A549 treated with Hydrocortisone at 1 μM for 4 hours (cell line): ENCODE measurements at places on chromosomes 11 and 22. TPM values are rescaled to one million over a fixed set of nuclear protein-coding genes. Genes with fewer than 3 reads are reported as not detected.

The APOBEC3G gene
- total RNA-seq = 0.13 TPM in 1 of 5 replicates, not detected in the others

The OR51B2 gene
- total RNA-seq = not detected in 5 replicates

The RTN4R gene
- 8.0 to 14.9 TPM (median 12.4 TPM) in 5 replicates for total RNA-seq

The CHRDL2 gene
- 2.7 to 5.4 TPM (median 4.6 TPM) in 5 replicates for total RNA-seq

The QSER1 gene
- total RNA-seq = 12.0 to 21.5 TPM (median 16.4 TPM) in 5 replicates

The CALCA gene
- total RNA-seq = 0.06 to 0.15 TPM in 2 of 5 replicates, not detected in the others

The C11orf65 gene
- total RNA-seq = 0.16 to 0.60 TPM (median 0.21 TPM) in 5 replicates

The ZNF214 gene
- total RNA-seq = 0.76 to 1.9 TPM (median 0.83 TPM) in 5 replicates

The RPL3 gene
- total RNA-seq = 1,752 to 2,087 TPM (median 1,764 TPM) in 5 replicates

The HPX gene
- 0.48 to 0.66 TPM (median 0.51 TPM) in 5 replicates for total RNA-seq

The KRTAP5-7 gene
- total RNA-seq = not detected in 5 replicates

The SYCE3 gene
- 0.25 to 0.52 TPM (median 0.48 TPM) in 3 of 5 replicates, not detected in the others for total RNA-seq

The MUC5B gene
- 2.2 to 3.6 TPM (median 3.0 TPM) in 5 replicates for total RNA-seq

The MS4A4A gene
- not detected in 5 replicates for total RNA-seq

The SLC22A25 gene
- not detected in 5 replicates for total RNA-seq

The YAP1 gene
- 54.6 to 74.2 TPM (median 71.3 TPM) in 5 replicates for total RNA-seq

The GDPD4 gene
- total RNA-seq = not detected in 5 replicates

The CKAP5 gene
- 57.8 to 91.6 TPM (median 64.9 TPM) in 5 replicates for total RNA-seq

The MPEG1 gene
- total RNA-seq = not detected in 5 replicates

The MLC1 gene
- 0.02 TPM in 1 of 5 replicates, not detected in the others for total RNA-seq

The DDI1 gene
- not detected in 5 replicates for total RNA-seq

The RAB38 gene
- total RNA-seq = 0.93 to 1.3 TPM (median 1.1 TPM) in 5 replicates

The TREH gene
- total RNA-seq = 0.02 TPM in 1 of 5 replicates, not detected in the others

The DKK3 gene
- total RNA-seq = 16.5 to 24.1 TPM (median 20.1 TPM) in 5 replicates

The CCDC73 gene
- 0.03 to 0.07 TPM in 2 of 5 replicates, not detected in the others for total RNA-seq

The MAP6 gene
- total RNA-seq = 1.1 to 2.1 TPM (median 2.1 TPM) in 5 replicates

The RNF215 gene
- total RNA-seq = 19.7 to 22.8 TPM (median 22.0 TPM) in 5 replicates

The MAFF gene
- 19.8 to 27.5 TPM (median 20.8 TPM) in 5 replicates for total RNA-seq

The MMP3 gene
- 0.12 TPM in 1 of 5 replicates, not detected in the others for total RNA-seq

The DLG2 gene
- total RNA-seq = 0.14 to 0.23 TPM (median 0.20 TPM) in 5 replicates

The GRM5 gene
- total RNA-seq = 0.01 TPM in 1 of 5 replicates, not detected in the others

The RAB3IL1 gene
- 18.8 to 23.1 TPM (median 20.6 TPM) in 5 replicates for total RNA-seq

The NLRP10 gene
- total RNA-seq = not detected in 5 replicates

The C1QTNF5 gene
- total RNA-seq = not detected in 5 replicates

The IGSF9B gene
- 1.3 to 3.1 TPM (median 2.1 TPM) in 5 replicates for total RNA-seq

The LRRC10B gene
- 0.09 to 0.22 TPM (median 0.13 TPM) in 5 replicates for total RNA-seq

The EXT2 gene
- total RNA-seq = 54.3 to 61.9 TPM (median 58.4 TPM) in 5 replicates

The BARX2 gene
- not detected in 5 replicates for total RNA-seq

The TSKU gene
- total RNA-seq = 134 to 145 TPM (median 138 TPM) in 5 replicates

The CHADL gene
- total RNA-seq = not detected in 5 replicates

The IFITM5 gene
- total RNA-seq = not detected in 5 replicates

The ST14 gene
- total RNA-seq = 0.05 to 0.15 TPM (median 0.08 TPM) in 5 replicates

The ANO9 gene
- total RNA-seq = 0.75 to 1.4 TPM (median 0.89 TPM) in 5 replicates

The BTBD18 gene
- not detected in 5 replicates for total RNA-seq

The CNIH2 gene
- 2.0 to 2.9 TPM (median 2.6 TPM) in 5 replicates for total RNA-seq

The TEF gene
- 0.99 to 1.2 TPM (median 1.1 TPM) in 5 replicates for total RNA-seq

The GP1BB gene
- 0.64 to 2.1 TPM (median 1.7 TPM) in 5 replicates for total RNA-seq

The DDX6 gene
- 21.7 to 38.8 TPM (median 22.8 TPM) in 5 replicates for total RNA-seq

The KCNC1 gene
- total RNA-seq = 0.05 to 0.16 TPM (median 0.06 TPM) in 5 replicates

The SOX6 gene
- 0.06 to 0.20 TPM (median 0.07 TPM) in 4 of 5 replicates, not detected in the other for total RNA-seq

The ELF5 gene
- not detected in 5 replicates for total RNA-seq

The HTATIP2 gene
- 191 to 215 TPM (median 195 TPM) in 5 replicates for total RNA-seq

The BAIAP2L2 gene
- total RNA-seq = 5.3 to 8.0 TPM (median 7.2 TPM) in 5 replicates

The TM7SF2 gene
- total RNA-seq = 4.6 to 7.5 TPM (median 5.6 TPM) in 5 replicates

The UBQLN3 gene
- total RNA-seq = not detected in 5 replicates

The PIWIL4 gene
- total RNA-seq = 0.09 to 0.24 TPM (median 0.18 TPM) in 5 replicates
